Hematopoietic multipotent progenitor cell treated with erythropoietin and hydrocortisone succinate and interleukin-3 and kit ligand, for 8 days (in vitro differentiated cells): ENCODE measurements at places on chromosomes 12 and 14.
A peak's percentile ranks its signal among the peaks of the same experiment; 100 is the strongest.

- no peak for DNase-seq
Measured at GRCh38 chr12:100778967-100779590, 15.5 kb upstream of the ANO4 start.

GRCh38 chr12:19171731-19172130, 42.2 kb downstream of the PLEKHA5 start:
- DNase-seq: no peak

DNA sequence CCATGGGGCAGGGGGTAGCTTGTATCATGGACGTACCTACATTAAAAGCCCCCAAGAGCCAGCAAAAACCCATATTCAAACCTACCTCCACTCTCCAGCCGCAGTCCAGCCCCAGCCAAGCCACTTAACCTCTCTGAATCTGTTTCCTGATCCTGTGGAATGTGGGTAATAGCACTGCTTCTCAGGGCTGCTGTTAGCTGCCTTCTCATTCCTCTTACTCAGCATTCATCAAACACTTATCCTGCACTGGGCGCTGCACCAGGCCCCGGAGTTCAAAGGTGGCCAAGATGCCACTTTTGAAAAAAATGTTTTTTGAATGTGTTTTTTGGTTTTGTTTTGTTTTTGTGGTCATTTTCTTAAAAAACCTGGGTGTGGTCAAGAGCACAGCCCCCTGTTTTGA, 237.4 kb downstream of the CHST11 start:
- DNase-seq: no peak

- no peak for DNase-seq
Measured at GRCh38 chr14:74792249-74793039, 29.3 kb downstream of the YLPM1 start.

DNA sequence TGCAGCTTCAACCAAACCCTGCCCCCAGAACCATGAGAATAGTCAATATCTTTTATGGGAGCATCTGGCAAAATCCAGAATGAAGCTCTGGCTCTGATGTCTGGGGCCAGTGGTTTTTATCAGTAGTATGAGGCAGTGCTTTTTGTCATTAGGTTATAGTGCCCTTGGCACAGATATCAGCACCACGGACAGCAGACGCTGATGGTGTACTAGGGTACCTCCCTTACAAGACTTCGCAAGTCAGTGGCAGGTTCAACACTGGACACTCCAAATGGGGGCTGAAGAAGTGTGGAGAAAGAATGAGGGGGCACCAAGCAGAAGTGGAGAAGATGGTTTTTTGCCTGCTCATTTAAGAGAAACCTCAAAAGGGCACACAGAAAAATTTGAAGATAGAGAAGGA, 68.2 kb upstream of the E2F7 start:
- DNase-seq: peak; percentile 49

DNA sequence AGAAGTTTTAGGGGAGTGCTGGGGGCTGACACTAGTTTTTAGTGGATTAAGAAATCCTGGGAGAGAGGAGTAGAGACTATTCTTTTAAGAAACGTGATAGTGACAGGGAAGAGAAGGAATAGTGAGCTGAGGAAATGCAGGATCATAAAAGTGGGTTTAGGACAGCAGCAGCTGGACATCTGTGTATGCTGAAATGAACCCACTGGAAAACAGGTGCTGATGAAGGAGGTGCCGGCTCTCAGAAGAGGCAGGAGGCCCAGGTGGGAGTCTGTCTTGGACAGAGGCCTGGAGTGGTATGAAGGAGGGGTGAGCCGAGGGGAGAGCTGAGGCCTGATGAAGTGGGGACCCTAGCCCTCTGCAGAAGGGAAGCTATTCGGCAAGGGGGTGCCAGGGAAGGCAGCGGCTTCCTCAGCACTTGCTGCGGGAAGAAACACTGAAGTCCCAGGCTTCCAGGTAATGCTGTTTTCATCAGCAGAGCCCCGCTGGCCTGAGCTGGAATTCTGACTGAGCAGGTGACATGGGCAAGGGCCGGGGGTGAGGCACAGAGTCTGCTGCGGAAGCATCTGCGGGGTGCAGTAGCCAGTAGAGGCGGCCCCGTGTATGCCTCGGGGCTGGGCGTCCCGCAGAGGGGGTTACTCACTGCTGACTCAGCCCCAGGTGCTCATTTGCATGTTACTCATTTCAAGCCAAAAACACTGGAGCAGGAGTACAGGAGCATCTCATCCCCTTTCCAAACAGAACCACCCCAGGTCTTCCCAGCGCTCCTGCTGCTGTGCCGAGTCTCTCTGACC, 89.7 kb downstream of the TMCC3 start:
- DNase-seq: no peak

GRCh38 chr12:3565985-3566384, 75.0 kb downstream of the PRMT8 start:
- no peak for DNase-seq

- DNase-seq: no peak
Measured at GRCh38 chr14:73324533-73324932, 87.2 kb downstream of the PAPLN start.

DNA sequence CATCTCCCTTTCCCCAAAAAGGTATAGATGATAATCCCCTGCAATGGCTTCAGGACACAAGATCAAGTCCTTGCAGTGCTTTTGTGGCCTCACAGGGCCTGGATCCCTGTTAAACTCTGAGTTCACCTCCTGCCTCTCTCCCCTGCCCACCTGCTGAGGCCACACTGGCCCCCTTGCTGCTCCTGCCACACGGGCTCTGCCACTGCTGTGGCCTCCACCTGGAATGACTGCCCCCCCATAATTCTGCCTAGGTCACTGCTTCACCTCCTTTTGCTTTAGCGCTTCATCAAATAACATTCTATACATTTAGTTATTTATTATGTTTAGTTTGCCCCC, 653 bp upstream of the IFI27 start:
- DNase-seq: no peak

DNA sequence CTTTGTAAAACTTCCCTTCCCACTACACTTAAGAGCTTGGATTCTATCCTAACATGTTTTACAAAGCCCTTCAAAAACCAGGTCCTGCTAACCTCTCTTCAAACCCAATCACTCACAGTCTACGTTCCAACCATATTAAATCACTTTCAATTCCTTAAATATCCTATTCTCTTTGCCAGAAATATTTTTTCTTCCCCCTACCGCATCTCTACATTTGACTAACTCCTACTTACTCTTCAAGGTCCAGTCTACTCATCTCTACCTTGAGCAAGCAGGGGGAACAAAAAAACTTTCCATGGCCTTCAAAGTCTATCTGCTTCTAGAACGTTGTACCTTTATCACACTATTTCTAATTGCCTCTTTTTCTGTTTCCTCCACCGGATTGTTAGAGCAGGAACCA, 6.1 kb downstream of the ERGIC2 start:
- DNase-seq: no peak

DNA sequence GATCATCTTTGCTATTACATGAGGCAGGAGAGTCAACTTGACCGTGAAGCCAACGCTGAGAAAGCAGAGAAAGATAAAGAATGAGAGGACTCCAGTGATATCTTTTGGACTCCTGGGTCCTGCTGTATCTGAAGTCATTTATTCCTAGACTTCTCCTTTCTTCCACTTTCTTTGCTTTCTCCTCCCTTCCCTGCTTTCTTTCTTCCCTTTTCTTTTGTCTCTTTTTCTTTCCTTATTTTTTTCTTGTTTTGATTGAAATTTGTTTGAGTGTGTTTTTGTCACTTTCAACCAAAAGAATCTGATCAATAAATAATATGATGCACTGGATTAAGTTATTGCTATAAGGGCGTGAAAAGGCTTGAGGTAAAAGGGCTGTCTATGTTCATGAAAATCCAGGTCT, 13.4 kb upstream of the GALNT6 start:
- no peak for DNase-seq

GRCh38 chr12:102483466-102483865, 3.1 kb upstream of the IGF1 start:
- no peak for DNase-seq

- no peak for DNase-seq
Measured at GRCh38 chr14:81265636-81266169, 44.9 kb upstream of the GTF2A1 start.

DNA sequence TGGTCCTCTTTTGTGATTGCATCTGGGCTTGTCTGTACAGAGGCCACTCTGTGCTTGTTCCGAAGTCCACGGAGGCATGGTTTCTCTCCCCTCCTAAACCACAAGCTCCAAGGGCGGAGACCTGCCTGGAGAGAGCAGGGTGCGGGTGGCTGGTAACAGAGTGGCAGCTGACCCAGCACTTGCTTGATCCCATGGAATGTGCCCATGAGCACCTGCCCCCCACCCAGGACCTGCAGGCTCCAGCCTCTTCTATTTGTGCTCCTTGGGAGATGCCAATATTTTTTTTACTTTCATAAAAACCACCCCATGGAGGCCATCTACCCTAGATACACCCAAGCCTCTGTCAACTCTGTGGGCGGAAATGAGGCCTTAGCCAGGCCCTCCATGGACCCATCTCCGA, 104.7 kb downstream of the PRMT8 start:
- DNase-seq: no peak

GRCh38 chr12:88453323-88453722, 126.9 kb downstream of the KITLG start:
- DNase-seq: no peak

DNA sequence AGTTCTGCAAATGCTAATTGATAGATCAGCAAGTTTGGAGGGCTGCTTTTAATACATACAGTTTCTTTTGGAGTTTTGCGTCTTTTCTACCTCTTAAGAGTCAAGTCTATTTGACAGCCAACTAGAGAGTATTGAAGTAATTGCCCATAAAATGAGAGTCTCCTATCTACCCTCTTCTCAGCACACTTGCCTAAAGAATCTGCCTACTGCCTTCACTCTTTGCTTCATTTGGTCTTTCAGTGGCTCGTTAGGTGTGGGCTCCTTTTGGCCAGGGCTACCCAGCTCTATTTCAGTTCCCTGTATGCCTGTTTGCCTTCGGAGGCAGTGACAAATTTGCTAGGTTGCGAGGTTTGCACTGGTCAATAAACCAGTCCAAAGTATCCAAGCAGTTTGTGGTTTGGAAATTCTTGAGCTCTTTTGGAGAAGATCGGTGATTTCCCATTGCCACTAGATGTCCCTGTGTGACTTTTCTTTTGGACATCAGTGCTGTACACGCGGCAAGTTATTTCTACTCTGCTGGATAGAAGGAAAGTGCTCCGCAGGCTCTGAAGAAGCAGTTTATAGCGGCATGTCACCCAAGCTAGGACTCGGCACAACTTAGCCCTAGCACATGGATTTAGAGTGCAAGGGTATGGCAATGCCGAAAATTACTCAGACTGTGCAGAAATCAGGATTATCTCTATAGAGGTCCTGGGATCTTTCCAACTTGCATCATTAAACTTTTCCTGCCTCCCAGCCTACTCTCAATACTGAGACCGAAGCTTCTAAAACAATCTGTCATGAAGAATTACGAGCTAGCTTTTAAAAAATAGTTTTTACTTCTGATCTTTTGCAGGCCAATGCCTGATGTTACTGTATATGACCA, 38.6 kb downstream of the MGST1 start:
- DNase-seq: no peak

DNA sequence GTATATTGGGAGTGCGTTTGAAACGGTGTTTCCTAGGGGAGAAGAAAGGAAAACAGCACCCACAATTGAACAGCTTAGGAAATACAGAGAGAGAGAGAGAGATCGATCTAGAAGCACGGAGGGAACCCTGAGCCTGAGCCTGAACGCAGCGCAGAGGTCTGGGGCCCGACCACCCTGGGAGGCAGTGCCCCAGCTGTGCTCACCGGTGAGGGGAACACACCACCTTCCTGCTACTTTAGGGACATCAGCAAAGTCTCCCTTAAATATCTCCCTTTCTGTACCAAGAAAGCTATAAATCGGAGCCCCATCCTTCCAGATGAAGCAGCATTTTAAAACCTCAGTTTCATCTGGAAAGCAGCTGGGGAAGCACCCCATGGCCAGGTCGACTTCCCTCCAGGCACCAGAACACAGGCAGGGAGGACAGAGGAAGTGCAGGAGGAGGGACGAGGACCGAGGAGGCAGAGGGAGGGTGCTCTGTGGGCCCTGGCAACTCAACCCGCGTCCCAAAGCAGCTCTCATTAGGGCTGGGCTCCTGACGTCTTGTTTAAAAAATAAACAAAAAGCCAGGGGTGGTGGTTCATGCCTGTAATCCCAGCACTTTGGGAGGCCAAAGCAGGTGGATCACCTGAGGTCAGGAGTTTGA, 12.2 kb downstream of the RIMBP2 start:
- DNase-seq: no peak

GRCh38 chr14:51168215-51168613, 71.8 kb upstream of the TMX1 start:
- DNase-seq: no peak
